ENCODE measurements at places on chromosomes 4 and X. TPM values are rescaled to one million over a fixed set of nuclear protein-coding genes. Genes with fewer than 3 reads are reported as not detected.

- no peaks in the 10 kb centered on the region for H3K27me3 ChIP-seq
- no peak for DNase-seq
- no peak overlapping the region for H3K27ac ChIP-seq
Observed at GRCh38 chr4:157128395-157128794, 52.4 kb downstream of the GLRB start.

DNA sequence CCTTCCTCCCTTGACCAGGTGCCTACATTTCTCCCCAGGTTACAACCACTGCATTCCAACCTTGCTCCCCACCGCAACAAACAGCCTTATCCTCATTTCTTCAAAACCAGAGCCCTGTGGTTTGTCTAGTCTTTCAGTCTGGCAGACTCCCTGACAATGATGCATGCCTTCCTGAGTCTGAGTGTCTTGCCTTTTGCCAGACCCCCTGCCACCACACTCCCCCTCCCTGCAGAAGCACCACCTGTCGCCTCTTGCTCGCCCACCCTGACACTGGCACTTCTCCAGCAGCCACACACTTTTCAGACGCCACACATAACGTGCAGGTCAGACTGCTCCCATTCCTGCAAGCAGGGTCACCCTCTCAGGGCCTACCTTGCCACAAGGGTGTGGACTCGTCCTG, 349.2 kb upstream of the NOCT start:
- DNase-seq, result no peak
- H3K4me1 ChIP-seq, result no peaks in the 10 kb centered on the region
- no peaks in the 10 kb centered on the region for H3K36me3 ChIP-seq
- no peak overlapping the region for H3K27ac ChIP-seq
- H3K27me3 ChIP-seq, result no peaks in the 10 kb centered on the region

- no peaks in the 10 kb centered on the region for H3K36me3 ChIP-seq
- DNase-seq, result no peak
- no peak overlapping the region for H3K27ac ChIP-seq
Observed at GRCh38 chr4:180990931-180991330, 1252.3 kb upstream of the TENM3 start.

GRCh38 chrX:42485601-42486000, 292.4 kb downstream of the PPP1R2C start:
- H3K27me3 ChIP-seq, result no peaks in the 10 kb centered on the region
- no peak overlapping the region for H3K4me3 ChIP-seq
- H3K27ac ChIP-seq, result no peak overlapping the region
- DNase-seq, result no peak
- no peaks in the 10 kb centered on the region for H3K4me1 ChIP-seq
- no peaks in the 10 kb centered on the region for H3K36me3 ChIP-seq

GRCh38 chr4:39102297-39102696, 40.3 kb downstream of the KLHL5 start:
- no peak overlapping the region for H3K27ac ChIP-seq
- H3K36me3 ChIP-seq, result peaks cover 5% of the 10 kb centered on the region
- H3K4me1 ChIP-seq, result no peaks in the 10 kb centered on the region
- no peak overlapping the region for H3K4me3 ChIP-seq

DNA sequence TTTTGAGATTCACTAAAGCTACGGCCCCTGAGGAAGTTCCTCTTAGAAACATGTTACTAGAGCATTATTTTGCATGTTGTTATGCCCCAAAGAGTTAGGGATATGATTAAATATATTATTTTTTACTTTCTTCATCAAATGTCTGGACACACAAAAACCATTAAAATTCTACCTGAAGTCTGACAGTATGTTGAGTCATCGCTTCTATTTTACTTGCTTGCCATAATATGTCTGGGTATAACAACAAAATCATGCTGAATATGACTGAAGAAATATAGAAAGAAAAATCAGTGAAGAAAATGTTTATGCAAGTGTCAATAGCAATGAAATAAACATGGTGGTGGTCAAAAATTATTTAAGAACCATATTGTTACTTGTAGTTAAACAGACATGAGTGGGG, 1818.5 kb upstream of the ADGRL3 start:
- no peaks in the 10 kb centered on the region for H3K27me3 ChIP-seq
- H3K4me3 ChIP-seq, result no peak overlapping the region
- H3K27ac ChIP-seq, result no peak overlapping the region
- H3K4me1 ChIP-seq, result no peaks in the 10 kb centered on the region
- no peak for DNase-seq
- no peaks in the 10 kb centered on the region for H3K36me3 ChIP-seq

DNA sequence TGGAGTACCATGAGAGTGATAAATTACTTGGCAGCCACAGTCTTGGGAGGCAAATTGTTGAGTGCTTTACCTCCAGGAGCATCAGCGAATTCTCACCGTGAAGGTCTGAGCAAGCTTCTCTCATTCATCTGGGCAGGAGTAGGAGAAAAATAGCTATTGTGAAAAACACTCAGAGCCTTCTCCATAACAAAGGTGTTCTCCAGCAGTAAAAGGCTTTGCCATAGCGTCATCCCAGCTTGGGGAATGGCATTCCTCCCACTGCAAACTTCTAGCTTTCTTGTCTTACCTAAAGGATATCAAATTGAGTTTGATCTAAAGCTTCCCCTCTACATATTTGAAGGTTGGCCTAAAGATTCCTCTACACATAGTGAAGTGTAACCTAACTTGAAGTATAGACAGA, 29.8 kb upstream of the MAGEA11 start:
- H3K27me3 ChIP-seq, result no peaks in the 10 kb centered on the region
- no peak overlapping the region for H3K27ac ChIP-seq
- no peak for DNase-seq
- no peaks in the 10 kb centered on the region for H3K36me3 ChIP-seq
- no peak overlapping the region for H3K4me3 ChIP-seq

GRCh38 chr4:90960433-90960832, 833.2 kb downstream of the CCSER1 start:
- no peak overlapping the region for H3K4me3 ChIP-seq
- no peaks in the 10 kb centered on the region for H3K4me1 ChIP-seq
- DNase-seq, result no peak
- H3K27me3 ChIP-seq, result no peaks in the 10 kb centered on the region

- H3K27ac ChIP-seq, result no peak overlapping the region
- H3K36me3 ChIP-seq, result no peaks in the 10 kb centered on the region
- H3K4me1 ChIP-seq, result no peaks in the 10 kb centered on the region
Observed at GRCh38 chrX:69124108-69124507, 41.1 kb downstream of the PJA1 start.

DNA sequence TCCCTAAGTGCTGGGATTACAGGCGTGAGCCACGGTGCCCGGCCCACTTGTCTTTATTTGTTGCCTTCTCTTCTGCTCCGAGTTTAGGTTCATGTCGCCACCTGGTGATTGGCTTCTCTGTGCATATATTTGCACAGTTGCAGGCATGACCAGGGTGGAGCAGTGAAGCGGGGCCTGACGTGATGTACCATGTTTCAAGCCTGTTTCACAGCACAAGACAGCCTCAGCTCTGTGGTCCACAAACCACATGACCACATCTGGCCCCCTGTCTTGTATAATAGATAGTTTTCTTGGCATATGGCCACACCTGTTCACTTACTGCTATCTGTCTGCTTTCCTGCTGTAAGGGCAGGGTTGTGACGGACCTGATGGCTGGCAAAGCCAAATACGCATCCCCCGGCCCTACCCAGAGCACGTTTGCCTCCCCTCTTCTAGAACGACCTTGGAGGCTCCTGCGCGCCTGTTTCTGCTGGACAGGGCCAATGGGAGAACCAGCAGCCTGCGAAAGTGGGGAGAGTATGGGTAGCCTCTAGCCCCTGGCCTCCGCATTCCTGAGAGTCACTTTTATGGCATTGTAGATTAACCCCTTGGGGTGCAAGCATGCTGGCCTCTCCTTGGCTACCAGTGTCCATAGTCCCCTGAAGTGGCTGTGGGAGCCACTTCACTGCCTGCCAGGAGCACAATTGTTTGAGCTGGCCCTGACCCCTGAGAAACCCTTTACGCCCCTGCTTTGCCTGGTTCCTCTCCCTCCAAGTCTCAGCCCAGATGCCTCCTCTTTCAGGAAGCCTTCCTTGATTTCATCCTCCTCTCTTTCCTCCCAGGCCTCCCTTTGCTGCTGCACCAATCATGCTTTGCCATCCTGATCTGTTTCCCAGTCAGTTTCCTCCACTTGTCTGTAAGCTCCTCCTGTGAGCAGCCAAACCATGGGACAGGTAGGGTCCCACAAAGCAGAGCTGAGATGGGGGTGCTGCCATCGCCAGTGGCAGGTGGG, 6.0 kb upstream of the SH3TC1 start:
- no peak overlapping the region for H3K27ac ChIP-seq
- H3K4me1 ChIP-seq, result peaks cover 53% of the 10 kb centered on the region
- H3K36me3 ChIP-seq, result no peaks in the 10 kb centered on the region
- DNase-seq, result peak; percentile 79

DNA sequence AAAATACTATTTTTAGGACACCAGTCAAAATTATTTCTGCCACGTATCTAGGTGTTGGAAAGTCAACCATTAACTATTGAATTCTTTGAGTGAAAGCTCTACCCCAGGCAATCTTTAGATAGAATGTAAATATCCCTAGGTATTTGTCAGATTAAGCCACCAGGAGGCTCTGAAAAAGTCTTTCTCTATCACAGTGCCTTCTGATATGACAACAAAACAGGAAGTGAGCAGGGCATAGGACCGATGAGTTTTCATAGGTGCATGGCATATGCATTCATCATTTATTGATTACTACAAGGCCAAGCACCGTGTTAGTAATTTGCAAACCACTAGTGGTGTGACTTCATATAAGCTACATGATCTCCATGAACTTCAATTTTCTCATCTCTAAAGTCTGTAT, 333.6 kb upstream of the F9 start:
- H3K4me3 ChIP-seq, result no peak overlapping the region
- H3K4me1 ChIP-seq, result no peaks in the 10 kb centered on the region
- H3K36me3 ChIP-seq, result no peaks in the 10 kb centered on the region
- DNase-seq, result no peak
- H3K27ac ChIP-seq, result no peak overlapping the region

GRCh38 chr4:89299153-89299791, 8.3 kb downstream of the GPRIN3 start:
- H3K4me1 ChIP-seq, result peaks cover 9% of the 10 kb centered on the region
- H3K27me3 ChIP-seq, result no peaks in the 10 kb centered on the region
- peak overlapping the region; percentile 69 for H3K27ac ChIP-seq
- DNase-seq, result no peak
- no peaks in the 10 kb centered on the region for H3K36me3 ChIP-seq
- H3K4me3 ChIP-seq, result no peak overlapping the region

GRCh38 chr4:7880683-7881082, 59.0 kb downstream of the AFAP1 start:
- H3K4me1 ChIP-seq, result no peaks in the 10 kb centered on the region
- DNase-seq, result no peak
- H3K4me3 ChIP-seq, result no peak overlapping the region
- H3K27me3 ChIP-seq, result no peaks in the 10 kb centered on the region
- no peaks in the 10 kb centered on the region for H3K36me3 ChIP-seq

DNA sequence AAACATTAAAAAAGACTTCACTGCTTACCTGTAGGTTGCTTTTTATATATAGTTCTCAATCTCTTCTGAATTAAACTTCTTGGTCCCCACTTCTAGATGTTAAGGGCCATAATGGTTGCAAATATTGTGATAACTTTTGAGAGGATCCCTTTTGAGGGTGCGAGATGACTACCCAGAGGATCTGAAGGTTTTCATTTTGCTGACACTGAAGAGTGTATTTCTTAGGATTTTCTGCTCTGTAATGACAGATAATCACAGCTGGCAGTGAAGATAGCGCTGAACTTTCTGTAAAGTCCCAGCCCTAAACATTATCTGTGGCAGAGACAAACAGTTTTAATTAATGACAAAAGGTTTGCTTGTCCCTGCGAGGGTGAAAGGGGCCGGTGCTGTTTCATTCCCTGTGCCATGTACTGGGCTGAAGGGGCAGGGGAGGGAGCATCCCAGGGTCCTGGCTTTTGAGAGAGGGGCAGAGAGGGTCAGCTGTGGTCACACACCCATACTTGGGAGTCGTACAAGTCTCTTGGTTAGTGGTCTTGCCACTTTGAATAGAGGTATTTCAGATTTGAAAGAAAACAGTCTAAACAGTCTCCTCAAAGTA, 22.2 kb downstream of the CLCN4 start:
- no peak overlapping the region for H3K27ac ChIP-seq
- H3K4me1 ChIP-seq, result peaks cover 13% of the 10 kb centered on the region
- H3K27me3 ChIP-seq, result no peaks in the 10 kb centered on the region

DNA sequence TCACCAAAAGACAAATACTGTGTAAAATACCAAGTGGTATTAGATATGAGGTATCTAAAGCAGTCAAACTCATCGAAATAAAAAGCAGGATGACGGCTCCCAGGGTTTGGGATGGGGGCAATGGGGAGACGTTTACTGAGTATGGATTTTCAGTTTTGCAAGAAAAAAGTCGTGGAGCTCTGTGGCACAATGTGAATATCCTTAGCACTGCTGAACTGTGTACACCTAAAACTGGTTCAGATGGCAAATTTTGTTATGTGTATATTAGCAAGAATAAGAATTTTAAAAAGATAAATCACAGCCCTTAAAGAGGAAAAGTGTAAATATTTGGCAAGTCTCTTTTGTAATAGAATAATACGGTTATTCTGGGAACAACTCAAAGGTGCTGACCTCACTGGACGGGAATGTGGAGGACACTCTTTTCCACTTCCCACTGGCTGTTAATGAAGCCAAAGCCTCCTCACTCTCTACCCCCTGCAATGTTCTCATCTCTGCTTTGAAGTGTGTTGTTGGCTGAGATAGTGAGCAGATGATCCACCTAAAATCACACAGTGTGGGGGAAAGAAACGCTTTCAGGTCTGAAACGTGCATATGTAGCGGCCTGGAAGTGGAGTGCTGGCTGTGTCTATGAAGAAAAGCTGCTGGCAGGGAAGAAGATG, 49.2 kb downstream of the SEL1L3 start:
- H3K27me3 ChIP-seq, result no peaks in the 10 kb centered on the region
- H3K4me1 ChIP-seq, result peaks cover 20% of the 10 kb centered on the region
- H3K4me3 ChIP-seq, result no peak overlapping the region
- no peaks in the 10 kb centered on the region for H3K36me3 ChIP-seq
- peak overlapping the region; percentile 41 for H3K27ac ChIP-seq
- no peak for DNase-seq

GRCh38 chr4:89334311-89334710, 26.7 kb upstream of the GPRIN3 start:
- H3K4me3 ChIP-seq, result no peak overlapping the region
- no peak overlapping the region for H3K27ac ChIP-seq

DNA sequence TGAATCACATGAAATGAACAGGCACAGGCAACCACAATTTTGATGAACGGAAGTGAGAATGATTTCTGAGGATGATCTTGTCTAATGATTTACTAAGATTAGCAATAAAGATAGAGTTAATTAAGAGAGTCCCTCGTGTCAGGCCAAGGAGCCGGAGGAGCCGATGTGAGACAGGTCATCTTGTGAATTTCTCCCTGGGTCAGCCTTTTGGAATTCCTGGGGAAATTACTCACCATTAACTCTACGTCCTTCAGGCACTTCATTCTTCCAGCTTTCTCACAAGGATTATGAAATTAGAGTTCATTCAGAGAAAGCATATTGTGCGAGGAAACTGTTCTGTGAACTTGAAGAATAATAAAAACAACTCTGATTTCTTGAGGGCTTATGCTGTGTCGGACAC, 86.7 kb downstream of the PSAPL1 start:
- H3K27ac ChIP-seq, result no peak overlapping the region
- H3K4me3 ChIP-seq, result no peak overlapping the region
- no peaks in the 10 kb centered on the region for H3K27me3 ChIP-seq
- no peaks in the 10 kb centered on the region for H3K36me3 ChIP-seq
- H3K4me1 ChIP-seq, result no peaks in the 10 kb centered on the region

ABCG2 gene
- total RNA-seq, result not detected

NIPAL1 gene
- 1.2 TPM for total RNA-seq

CLNK gene
- total RNA-seq, result not detected

SOWAHD gene
- 4.2 TPM for total RNA-seq

SRPK3 gene
- not detected for total RNA-seq

CPZ gene
- total RNA-seq, result not detected

TBC1D1 gene
- total RNA-seq, result 61.3 TPM

CXCL1 gene
- total RNA-seq, result 8.8 TPM

All from upper lobe of left lung (tissue), 6 donors.